ENCODE measurements at places on chromosomes 7 and 10. TPM values are rescaled to one million over a fixed set of nuclear protein-coding genes. Genes with fewer than 3 reads are reported as not detected.
A peak's percentile ranks its signal among the peaks of the same experiment; 100 is the strongest.

DNA sequence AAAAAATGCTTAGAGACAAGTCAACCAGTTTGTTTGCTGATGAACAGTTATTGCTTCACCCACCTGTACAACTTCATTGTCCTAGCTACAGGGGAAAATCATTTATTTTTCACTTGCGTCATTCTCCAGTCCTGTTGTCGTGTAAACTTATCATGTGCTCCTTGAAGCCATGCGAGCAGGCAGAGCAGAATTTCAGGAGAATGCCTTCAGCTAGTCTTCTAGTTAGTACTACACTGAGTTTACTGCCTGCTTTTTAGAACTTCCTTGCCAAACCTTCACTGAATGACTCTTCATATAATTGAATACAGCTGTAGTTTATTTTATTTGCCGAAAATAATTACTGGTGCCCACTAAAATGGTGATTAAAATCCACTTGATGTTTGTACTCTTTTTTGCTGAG is 15.6 kb downstream of the RPA3 start:
- no peak for DNase-seq

DNA sequence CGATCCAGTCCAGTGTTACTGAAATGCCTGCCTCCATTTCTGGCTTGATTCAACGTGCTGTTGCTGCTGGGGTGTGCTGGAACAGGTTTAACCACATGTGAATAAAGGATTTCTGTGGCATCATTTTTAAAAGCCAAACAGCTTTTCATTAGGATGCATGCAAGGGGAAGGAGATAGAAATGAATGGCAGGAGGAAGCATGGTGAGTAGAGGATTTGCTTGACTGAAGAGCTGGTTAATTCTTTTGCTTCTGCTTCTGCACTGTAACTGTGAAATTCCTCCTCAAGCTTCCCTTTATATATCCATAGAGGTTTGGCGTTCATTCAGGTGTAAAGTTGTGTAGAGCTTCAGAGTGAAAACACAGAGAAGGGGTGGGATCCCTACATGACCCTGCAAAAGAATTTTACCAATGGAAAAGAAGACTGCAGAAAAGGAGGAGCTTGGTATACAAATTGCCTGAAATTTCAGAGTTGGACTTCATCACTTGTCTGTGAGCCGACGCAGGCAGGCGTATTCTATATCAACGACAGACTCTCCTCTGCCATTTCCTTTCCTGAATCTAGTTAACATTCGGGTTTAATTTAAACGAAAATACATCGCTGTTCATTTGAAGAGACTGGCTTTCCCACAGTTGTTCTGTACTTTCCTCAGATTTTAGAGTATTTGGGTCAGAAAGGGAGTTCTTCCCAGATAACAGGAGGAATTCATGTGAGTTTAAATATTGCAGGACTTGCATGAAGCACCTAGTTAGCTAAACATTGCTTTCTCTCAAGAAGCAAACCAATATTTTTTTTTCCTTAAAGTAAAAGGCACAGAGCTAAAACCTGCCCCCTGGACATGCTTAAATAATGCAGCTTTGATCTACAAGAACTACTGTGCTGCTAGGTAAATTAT is at the start of gene SOSTDC1:
TSS of gene SOSTDC1 (minus strand) at position 270 of the 893 bp plus-strand sequence. CDS start at position 200, 70 bp downstream.
- no peak for DNase-seq

DNA sequence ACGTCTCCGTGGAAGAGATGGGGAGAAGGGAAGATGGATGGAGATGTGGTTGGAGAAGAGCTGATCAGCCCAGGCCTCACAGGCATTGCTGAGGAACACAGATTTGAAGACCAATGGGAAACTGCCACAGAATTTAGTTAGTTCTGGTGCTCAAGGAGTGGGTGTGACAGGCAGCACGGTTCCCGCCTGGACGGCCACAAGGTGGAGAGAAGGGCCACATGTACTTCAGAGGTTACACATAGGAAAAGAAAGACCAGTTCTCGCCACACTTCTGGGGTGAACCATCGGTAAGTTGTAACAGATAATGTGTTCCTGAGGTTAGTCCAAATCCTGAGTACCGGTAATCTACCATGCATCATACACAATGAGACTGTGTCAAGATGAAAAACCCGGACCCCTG is 29.5 kb upstream of the GJD4 start:
- no peak for DNase-seq

- DNase-seq = no peak
These were observed 98.7 kb downstream of the ETV1 start for GRCh38 chr7:13890793-13891192.

The WDR86 gene
- 0.48 TPM for total RNA-seq

- peak; percentile 10 for DNase-seq
These were observed 273.4 kb downstream of the DIP2C start for GRCh38 chr10:416091-416515.

GRCh38 chr7:22074897-22075296 is 129.2 kb upstream of the CDCA7L start:
- DNase-seq = no peak

DNA sequence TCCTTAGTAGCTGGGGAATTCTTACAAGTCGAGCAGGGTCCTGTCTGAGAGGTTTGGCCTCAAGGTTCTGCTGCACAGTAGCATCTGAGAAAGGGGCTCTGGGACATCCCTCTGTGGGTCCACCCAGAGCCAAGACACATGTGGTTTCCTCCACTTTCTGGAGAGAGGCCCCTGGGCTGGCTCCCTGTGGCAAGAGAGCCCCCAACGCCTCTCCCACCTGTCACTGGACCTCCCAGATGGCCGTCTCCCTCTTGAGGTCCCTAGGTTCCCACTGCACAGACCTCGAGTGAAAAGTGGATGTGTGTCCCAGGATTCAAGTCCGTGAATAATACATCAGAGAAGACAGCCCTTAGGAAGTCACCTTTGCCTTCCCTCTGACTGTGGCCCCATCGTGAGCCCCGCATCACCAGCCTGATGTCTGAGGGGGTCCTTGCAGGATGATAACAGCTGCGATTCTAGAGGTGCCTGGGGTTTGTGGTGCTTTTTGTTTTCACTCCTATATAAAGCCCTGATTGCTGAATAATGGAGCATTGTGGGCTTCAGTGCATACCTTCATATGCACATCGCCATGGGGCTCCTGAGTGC is 319.0 kb downstream of the GLRX3 start:
- no peak for DNase-seq

DNA sequence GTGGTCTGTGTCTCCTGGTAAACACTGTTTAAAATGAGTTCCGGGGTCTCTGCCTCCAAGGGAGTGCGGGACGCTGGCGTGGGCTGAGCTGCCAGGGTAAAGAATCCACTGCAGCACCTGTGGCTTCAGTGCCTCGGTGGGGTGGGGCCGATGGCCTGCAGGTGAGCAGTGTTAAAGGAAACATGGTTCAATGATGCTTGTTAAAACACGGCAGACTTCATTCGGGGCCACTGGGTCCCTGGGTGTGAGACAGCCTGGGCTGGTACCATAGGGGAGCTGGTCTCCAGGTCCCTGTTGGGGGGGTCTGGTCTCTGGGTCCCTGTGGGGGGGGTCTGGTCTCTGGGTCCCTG is 24.9 kb upstream of the KNDC1 start:
- DNase-seq = no peak

DNA sequence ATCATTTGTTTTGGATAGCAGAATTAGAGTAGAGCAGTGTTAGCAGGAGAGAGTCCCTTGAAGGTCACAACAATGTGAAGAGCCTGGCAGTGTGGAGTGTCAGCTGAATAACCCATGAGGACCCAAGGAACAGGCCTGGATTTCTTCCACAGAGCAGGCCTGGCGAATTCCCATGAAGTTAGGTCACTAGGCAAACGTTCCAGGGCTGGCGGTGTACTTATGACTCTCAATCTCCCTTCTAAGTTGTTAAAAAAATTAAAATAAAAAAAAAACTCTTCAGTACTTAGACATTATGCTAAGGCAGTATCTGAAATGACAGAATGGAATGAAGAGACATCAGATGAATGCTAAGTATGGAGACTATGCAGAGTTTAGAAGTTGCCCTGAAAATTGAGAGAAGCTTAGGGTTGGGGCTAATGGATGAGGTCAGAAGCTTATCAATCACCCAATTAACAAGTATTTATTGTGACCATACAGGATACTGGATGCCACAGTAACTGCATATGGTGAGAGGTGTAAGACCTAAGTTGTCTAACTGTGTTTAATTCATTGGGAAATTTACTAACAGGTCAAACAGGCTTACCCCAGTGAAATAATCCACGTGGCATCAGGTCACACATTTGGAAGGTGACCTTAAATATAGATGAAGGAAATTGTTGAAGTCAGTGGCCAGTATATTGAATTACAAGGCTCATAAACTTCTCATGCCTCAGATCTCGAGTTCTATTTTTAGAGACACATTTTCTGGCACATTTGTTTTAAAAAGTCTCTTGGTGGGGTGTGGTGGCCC is 126.2 kb upstream of the NRP1 start:
- peak; percentile 13 for DNase-seq

The CYP17A1 gene
- total RNA-seq = not detected

The CREM gene
- total RNA-seq = 30.2 TPM

The DNAH11 gene
- total RNA-seq = 30.2 TPM

DNA sequence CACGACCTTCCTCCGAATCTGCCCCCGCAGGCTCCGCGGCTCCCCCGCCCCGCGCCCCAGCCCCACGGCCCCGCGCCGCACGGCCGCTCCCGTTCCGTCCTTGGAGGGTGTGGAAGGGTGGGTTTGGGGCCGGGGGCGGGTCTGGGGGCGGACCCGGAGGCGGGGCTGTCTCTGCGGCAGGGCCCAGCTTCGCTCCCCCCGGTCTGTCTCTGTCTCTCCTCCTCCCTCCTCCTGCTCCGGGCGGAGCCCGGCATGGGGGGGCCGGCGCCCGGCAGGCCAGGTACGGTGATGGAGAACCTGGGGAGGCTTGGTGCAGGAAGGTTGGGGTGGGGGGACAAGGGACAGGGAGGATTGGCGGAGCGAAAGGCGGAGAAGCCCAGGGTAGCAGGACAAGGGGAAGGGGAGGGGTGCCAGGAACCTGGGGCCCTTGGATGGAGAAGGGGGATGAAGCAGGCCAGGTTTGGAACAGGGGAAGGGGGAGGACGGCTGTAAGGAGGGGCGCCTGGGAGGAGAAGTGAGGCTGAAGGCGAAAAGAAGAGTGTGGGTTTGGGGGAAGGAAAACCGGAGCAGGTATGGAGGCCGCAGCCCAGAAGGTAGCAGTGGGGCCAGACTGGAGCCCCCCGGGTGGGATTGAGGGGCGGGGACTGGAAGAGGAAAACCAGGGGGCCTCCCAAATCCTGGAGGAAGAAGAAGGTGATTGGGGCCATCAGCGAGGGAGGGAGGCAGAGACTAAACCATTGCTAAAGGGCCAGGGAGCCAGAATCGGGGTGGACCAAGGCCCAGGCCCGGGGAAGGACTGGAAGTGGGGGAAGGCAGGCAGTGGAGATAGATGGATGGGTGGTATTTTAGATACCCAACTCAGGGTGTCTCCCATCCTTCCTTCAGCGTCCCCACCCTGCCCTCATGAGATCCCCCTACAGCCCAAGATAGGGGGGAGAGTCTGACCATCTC is at the start of gene NYAP1:
TSS of gene NYAP1 (plus strand) at position 206 of the 951 bp plus-strand sequence. CDS start 1,385 bp downstream, outside the sequence.
- peak; percentile 63 for DNase-seq

DNA sequence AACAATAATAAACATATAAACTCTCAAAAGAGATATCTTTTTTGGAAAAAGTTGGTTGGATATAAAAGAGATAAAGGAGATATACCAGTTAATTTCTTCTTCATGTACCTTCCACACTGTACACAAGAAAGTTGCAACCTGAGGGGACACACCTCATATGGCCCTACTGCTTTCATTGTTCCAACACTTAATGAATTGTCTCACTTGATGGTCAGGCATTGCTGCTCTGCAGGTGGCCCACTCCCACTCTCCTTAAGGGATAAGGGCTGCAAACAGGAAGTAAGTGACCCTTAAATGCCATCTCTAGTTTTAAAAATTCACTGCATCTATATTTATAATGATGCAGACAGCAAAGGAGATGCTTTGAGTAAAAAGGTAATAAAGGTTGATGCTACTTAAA is 152.3 kb downstream of the BTAF1 start:
- DNase-seq = no peak

The MPP7 gene
- total RNA-seq = 2.0 TPM

DNA sequence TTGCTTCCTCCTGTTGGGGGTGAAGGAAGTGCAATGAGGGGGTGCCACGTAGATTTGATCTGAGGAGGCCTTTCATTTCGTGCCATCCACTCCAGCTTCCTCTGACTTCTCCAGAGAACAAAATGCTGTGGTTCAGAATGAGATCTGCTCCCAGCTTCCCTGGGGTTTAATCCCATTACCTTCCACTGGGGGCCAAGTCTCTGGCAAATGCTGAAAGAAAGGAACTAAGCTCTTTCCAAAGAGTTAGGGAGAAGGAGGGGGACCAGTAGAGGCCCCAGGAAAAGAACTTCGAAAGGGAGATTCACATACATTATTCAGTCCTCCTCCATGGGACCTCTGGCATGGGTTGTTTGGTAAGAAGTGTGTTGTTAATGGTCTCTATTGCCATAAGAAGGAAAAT is 727.0 kb downstream of the TYW1 start:
- DNase-seq = no peak

GRCh38 chr10:76681153-76681552 is 956.5 kb downstream of the KCNMA1 start:
- no peak for DNase-seq

DNA sequence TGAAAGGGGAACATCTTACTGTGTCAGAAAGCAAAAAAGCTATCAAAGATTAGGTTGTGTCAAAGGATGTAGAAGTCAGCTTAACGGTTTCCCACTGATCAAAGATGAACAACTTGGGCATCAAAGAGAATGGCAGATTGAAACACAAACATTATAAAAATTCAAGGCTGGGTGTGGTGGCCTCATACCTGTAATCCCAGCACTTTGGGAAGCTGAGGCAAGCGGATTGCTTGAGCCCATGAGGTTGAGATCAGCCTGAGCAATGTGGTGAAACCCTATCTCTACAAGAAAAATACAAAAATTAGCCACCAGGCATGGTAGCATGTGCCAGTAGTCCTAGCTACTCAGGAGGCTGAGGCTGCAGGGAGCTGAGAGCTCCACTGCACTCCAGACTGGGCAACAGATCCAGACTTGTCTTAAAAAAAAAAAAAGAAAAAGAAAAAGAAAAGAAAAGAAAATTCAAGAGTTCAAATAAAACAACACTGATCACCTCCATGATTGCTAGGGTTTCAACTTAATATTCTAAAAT is 34.5 kb downstream of the RTKN2 start:
- no peak for DNase-seq

GRCh38 chr7:44943631-44944030 is 35.2 kb downstream of the MYO1G start:
- DNase-seq = no peak

- DNase-seq = no peak
These were observed 85.2 kb downstream of the ANKIB1 start for GRCh38 chr7:92330835-92331438.

DNA sequence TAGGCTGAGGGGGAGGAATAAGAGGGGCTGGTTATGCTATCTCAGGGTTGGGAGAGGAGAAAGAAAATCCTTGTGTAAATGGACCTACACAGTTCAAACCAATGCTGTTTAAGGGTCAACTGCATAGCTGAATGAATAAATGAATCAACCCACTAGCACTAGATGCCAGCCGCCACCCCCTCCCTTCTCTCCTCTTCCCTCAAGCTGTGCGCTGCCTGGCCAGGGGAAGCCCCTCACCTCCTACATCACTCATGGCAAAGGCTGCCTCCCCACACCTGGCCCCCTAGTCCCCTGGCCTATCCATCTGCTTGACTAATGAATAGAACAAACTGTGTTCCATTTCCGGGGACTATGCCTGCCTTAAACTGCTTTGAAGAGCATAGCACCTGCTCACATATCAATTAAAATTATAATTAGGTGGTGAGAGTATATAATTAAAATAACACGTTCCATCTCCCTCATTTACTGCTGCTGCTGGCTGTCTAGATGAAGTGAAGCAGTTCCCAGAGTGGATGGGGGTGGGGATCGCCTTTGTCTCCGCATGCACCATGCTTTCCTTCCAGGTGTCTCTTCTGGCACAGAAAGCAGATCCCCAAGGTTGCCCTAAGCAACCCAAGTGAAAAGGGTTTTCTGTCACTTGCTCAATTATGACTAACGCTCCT is 32.6 kb downstream of the GRID1 start:
- DNase-seq = no peak

GRCh38 chr10:88309365-88309764 is 273.8 kb downstream of the RNLS start:
- DNase-seq = no peak
